ENCODE measurements at places on chromosomes 12 and 14. TPM values are rescaled to one million over a fixed set of nuclear protein-coding genes. Genes with fewer than 3 reads are reported as not detected.
A peak's percentile ranks its signal among the peaks of the same experiment; 100 is the strongest.

The BCL2L14 gene
- 5.4 TPM for total RNA-seq

The GTF2H3 gene
- 9.8 TPM for total RNA-seq

The TXNDC16 gene
- 6.0 TPM for total RNA-seq

The WNT1 gene
- not detected for total RNA-seq

The PLA2G1B gene
- 9,940 TPM for total RNA-seq

The ZDHHC22 gene
- 0.04 TPM for total RNA-seq

The C12orf50 gene
- not detected for total RNA-seq

The PLD4 gene
- 2.3 TPM for total RNA-seq

The ATP23 gene
- total RNA-seq, result 3.6 TPM

The TSPAN11 gene
- 0.78 TPM for total RNA-seq

The TMEM63C gene
- total RNA-seq, result 6.8 TPM

The B4GALNT1 gene
- 0.04 TPM for total RNA-seq

The KRT6C gene
- not detected for total RNA-seq

DNA sequence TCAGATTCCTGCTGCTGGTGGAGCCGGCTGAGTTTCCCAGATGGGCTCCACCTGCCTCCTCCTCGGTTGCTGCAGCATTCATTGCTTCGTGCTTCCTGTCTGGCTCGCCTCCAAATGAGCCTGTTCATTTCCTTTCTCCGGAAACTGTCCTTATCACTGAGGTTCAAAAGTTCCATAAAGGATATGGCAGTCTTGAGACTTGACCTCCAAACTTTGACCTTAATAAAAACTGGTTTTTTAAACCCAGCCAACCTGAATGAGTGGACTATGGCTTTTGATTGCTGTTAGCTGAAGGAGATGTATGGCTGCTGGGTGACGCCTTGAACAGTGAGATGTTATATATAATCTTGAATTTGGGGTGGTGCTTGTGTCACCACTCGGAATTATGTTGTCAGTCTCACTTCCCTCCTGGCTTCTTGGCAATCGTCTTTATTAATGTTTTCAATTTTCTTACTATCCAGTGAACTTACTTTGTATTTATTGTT lies 62.7 kb downstream of the RASSF3 start:
- peak; percentile 73 for DNase-seq

DNA sequence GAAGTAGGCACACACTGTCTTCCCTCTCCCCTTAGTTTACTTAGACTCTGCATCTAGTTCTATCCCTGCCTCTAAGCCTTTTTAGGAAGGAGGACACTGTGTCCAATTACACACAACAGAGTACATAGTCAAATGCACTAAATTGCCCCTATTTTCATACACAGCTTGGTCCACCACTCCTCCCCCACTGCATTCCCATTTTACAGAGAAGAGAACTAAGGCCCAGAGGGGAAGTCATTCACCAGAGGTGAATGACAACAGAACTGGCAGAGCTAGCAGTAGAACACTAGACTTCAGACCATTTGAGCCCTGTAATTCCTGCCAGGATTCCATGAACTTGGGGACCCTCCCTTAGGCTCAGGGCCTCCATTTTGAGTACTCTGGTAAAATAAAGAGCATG lies 1.1 kb upstream of the JPH4 start:
- DNase-seq, result no peak

- peak; percentile 25 for DNase-seq
Measured at GRCh38 chr12:51390891-51391282, 319 bp downstream of the GALNT6 start.

DNA sequence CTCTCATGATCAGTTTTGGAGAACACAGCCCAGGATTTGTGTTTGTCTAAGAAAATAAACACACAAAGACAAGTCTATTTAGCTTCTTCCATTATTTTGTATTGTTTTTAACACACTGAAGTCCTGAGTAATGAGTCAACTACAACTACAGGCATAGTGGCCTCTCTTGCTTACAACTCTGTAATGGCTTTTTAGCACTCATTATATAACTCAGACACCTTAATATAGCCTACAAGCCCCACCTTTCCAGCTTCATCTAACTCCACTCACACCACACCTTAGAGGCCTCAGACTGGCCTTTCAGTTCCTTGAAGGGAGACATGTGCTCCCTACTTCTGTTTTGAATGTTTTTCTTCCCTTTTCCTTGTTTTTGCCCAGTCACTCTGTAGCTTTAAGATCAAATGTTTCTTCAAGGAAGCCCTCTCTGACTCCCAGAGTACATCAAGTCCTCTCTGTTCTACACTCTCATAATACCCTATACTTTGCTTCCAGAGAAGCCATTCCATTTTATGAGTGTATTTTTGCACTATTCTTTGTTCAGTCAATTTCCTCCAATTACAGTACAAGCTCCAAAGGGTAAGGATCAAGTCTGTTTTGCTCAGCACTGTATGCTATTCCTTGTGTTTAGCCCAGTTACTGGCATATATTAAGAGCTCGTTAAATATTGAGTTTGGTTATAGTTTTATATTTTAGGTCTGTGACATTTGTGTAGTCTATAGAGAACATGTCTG lies 233.6 kb upstream of the ARHGAP5 start:
- DNase-seq, result no peak

- DNase-seq, result no peak
Measured at GRCh38 chr12:14635776-14636175, 60.6 kb downstream of the GUCY2C start.

- no peak for DNase-seq
Measured at GRCh38 chr12:57473392-57473791, 6.3 kb downstream of the ARHGAP9 start.

- no peak for DNase-seq
Measured at GRCh38 chr12:103518899-103519298, 23.1 kb upstream of the C12orf42 start.

DNA sequence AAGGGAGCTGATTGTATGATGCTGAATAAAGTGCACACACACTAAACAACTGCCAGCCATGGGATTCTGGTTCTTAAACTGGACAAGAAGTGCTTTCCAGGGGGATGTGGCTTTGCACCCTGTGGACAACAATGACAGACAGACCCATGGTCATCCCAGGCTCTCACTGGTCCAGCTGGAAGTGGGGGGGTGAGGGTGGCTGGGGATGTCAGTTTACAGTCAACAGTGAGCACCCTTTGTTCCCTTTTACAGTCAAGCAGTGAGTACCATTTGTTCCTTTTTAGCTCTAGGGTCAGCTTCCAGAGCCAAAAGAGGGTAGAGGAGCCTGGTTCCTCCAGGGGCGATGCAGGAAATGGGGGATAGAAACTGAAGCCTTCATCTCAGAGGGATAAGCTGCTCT lies 100.7 kb downstream of the SMOC1 start:
- DNase-seq, result no peak

- DNase-seq, result no peak
Measured at GRCh38 chr12:43309959-43310358, 242.0 kb downstream of the ADAMTS20 start.

GRCh38 chr12:69415471-69416275 lies 54.5 kb upstream of the FRS2 start:
- peak; percentile 21 for DNase-seq

DNA sequence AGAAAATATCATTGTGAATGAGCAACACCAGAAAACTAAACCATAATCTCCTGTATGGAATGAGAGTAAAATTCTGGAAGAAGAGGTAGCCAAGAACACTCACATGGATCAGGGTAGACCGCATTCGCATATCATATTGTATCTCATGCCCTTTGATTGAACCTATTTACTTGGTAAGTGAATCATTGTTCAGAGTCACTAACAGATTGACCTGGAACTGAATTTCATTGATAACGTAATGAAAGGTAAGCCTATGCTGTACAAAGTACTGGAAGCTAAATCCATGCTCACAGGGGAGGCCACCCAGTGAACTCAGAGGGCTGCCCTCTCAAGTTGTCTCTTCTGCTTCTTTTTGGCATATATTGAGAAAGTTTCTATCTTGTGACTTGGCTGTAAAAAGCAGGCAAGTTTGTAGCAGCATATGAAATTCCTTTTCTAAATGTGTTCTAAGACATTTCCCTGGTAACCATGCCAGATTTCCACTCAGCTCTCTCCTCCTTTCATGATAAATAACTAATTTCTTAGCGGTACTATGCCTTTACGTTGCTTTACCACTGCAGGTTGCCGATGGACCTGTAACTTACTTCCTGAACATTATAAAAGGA lies 91.4 kb downstream of the PLCZ1 start:
- DNase-seq, result no peak

GRCh38 chr12:82758749-82759330 lies 72.1 kb downstream of the TMTC2 start:
- no peak for DNase-seq

DNA sequence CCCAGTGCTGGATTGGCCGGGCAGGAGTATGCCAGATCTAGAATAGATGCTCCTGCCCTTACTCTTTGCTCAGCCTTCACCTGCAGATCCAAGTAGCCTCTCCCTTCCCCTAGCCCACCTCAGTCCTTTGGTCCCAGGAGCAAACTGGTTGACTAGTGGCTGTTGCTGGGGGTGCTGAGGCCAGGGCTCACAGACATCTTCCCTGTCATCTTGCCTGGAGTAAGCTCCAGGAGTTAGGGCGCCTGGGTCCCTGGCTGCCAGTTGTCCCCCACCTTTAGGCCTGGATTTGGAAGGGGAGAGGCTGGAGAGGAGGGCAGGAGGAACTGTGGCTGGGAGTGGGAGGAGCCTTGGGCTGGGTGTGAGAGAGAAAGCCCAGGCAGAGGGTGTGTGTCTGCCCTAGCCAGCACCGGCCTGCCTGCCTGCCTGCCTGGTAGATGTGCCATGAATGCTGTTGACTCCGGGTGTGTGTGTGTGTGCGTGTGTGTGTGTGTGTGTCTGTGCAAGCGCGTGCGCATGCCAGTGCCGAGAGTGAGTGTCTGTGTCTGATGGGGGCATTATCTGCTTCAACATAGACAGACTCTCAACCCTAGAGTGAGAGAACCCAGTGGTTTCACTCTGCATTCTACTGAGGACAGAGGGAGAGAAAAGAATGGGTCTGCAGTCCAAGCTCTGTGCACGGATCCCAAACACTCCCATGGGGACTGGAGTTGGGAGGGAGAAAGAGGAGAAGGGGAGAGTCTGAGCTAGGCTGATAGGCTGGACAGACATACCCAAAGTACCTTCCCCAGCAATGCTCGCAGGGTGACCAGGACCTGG lies 845 bp upstream of the RARG start:
- no peak for DNase-seq

DNA sequence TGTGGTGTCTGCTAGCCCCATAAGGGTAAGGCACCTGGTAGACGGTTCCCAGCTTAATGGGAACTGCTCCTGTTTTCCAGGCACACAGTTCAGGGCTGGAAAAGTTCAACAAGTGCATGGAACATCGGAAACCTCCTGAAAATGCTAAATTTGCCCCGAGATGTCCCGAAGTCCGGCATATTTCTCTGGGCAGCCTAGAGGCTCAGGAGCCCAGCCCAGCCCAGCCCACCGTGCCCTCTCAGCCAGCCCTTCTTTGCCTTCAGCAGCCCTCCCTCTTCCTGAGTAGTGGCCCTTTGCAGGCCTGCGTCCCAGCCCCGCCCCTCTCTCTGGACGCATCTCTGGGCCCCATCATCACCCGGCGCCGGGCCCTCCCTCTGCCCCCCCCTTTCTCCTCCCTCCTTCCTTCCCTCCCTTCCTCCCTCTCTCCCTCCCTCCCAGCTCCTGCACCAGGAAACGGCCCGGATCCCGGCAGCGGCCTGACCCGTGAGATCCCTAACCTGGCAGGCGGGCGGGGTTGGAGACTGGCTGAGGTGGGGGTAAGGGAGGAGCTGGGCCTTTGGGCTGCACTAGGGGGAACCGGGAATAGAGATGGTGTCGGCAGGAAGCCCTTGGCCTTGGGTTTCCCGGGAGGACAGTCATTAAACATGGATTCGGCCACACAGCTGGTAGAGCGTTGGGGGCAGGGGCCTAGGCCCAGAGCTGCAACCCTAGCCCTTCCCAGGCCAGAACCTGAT lies at the start of gene BCL2L2:
BCL2L2 (plus strand) TSS at position 422 of the 734 bp plus-strand sequence. CDS start 935 bp downstream, outside the sequence.
- peak; percentile 93 for DNase-seq

DNA sequence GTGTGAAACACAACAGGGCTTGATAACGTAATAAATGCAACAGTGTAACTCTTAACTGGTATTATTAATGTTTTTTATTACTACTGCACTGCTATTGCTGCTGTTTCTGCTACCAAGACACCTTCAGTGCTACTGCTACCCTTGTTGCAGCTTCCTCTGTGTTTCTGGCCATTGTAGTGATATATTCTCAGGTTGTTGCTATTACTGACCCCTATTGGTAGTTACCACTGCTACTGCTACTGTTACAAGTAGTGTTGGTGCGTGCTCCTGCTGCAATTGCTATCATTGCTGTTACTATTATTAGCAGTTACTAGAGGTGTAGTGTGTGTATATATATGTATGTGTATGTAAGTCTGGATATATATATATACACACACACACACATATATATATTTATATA lies 87.2 kb upstream of the PTPRB start:
- DNase-seq, result no peak

GRCh38 chr12:80598004-80598606 lies 109.3 kb upstream of the MYF6 start:
- no peak for DNase-seq

- DNase-seq, result no peak
Measured at GRCh38 chr12:91007531-91008290, 2.9 kb upstream of the EPYC start.

DNA sequence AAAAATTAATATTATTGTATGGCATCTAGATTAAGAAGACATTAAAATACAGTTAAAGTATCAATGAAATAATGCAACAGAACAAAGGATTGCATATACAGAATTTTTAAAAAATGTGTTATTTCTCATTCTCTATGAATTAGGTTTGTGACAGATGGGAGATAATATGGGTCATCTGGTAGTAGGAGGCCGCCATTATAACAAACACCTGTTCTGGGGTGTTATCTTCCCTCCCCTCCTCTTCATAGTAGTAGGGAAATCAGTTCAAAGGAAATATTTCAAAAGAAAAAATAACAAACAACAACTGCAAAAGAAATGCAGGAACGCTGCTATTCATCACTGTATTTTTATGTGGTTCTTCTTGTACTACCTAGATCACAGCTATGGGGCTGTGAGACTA lies 187.0 kb upstream of the ATP2B1 start:
- no peak for DNase-seq

GRCh38 chr14:62938778-62939177 lies 106.5 kb downstream of the KCNH5 start:
- DNase-seq, result no peak

GRCh38 chr12:125222876-125223275 lies 157.6 kb downstream of the AACS start:
- no peak for DNase-seq

DNA sequence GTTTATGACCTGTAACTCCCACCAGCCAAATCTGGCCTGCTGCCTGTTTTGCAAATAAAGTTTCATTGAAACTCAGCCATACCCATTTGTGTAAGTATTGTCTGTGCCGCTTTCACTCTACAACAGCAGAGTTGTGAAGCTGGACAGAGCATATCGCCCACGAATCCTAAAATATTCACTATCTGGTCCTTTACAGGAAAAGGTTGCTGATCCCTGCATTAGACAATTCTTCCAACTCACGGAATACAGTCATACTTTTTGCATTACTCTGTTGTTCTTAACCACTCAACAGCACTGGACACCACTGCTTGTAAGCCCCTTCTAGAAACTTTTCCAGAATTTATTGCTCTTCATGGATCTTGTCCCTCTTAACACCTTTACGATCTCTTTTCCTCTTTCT lies 435.4 kb downstream of the EGLN3 start:
- DNase-seq, result no peak

- no peak for DNase-seq
Measured at GRCh38 chr12:105949391-105949790, 189.4 kb downstream of the NUAK1 start.

- no peak for DNase-seq
Measured at GRCh38 chr12:96020314-96021003, 14.9 kb downstream of the LTA4H start.

All from pancreas (tissue), 10 donors.